Activated T-helper 1 cell treated with anti-CD3 and anti-CD28 coated beads, Interleukin-12 subunit alpha, Interleukin-12 subunit beta, Interleukin-2, Interleukin-4 antibody, amounts not matched to agents 30 ng/mL and 10 ng/mL and 1 ng/mL, durations not matched to agents 14 hours and 24 hours and 36 hours (primary cell): ENCODE measurements at places on chromosomes 4 and X. TPM values are rescaled to one million over a fixed set of nuclear protein-coding genes. Genes with fewer than 3 reads are reported as not detected.

GRCh38 chr4:126419266-126419665, 1104.5 kb downstream of the FAT4 start:
- no peak for DNase-seq

DNA sequence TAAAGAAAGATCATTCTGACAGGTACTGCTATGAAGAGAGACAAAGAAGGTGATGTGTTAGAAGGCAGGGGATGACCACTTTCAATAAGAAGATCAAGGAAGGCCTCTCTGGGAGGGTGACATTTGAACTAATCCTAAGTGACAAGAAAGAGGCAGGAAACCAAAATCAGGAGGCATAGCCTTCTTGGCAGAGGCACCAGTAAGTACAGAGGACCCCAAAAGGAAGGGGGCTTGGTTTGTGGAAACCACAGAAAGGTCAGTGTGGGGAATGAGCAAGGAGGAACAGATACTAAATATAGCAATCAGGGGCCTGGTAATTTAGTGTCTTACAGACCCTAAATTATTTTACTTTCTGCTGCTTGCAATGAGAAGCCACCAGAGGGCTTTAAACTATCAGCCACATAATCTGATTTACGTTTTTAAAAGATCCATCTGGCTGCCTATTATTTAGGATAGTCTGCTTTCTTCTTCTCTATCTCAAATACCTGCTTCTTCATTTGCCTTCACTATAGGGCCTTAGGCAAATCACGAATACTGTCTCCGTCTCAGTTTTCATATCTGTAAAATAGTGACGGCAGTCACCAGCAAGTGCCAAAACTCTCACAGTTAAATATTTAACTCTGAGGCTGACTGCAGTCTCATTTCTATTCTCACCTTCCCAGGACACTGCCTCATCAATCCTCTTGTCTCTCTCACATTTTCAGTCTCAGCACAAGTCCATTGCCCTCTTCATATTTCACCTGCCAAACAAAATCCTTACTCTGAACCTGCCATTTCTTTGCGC, 16.7 kb downstream of the NR3C2 start:
- DNase-seq: no peak

DNA sequence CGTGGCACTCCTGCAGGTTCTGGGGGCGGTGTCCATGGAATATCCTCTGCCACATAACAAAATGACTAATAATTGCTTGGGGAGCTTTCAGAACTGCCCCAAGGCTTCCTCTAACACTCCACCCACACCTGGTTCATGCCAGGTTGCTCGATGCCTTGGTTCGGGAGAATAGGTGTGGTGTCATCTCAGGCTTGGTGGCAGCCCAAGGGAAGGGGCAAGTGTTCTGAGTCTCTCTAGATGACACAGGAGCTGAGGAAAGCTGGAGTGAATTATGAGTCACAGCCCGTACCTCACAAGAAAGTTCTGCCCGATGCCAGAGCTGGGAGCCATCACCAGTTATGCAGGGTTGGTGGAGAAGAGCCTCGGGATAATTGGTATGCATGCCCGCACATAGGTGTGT, 14.7 kb downstream of the FTSJ1 start:
- no peak for DNase-seq

The ERVMER34-1 gene
- 0.05 TPM in 1 of 2 replicates, not detected in the other for total RNA-seq

- DNase-seq: no peak
Observed at GRCh38 chr4:41424522-41424921, 113.4 kb upstream of the LIMCH1 start.

The HMX1 gene
- total RNA-seq: not detected in 2 replicates

DNA sequence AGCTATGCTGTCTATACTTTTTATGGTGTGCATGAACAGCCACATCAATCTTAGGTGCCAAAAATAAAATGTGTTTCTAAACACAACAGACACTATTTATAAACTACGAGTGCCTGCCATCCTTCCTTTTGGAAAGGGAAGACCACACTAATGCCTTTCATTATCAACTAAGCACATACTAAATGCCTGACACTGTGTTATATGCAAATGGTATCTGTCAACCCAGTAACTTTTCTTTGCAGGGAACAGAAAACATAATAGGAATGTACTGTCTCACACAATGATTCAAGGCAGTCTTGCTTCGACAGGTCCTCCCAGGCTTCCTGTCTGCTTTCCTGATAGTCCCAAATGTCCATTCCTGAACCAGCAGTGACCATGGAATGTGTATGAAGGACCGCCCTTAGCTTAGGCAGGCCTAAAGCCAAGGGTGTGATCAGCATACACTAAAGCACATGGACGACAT, 43.8 kb downstream of the ADGRA3 start:
- no peak for DNase-seq

The KIF4A gene
- 18.7 and 19.4 TPM in 2 replicates for total RNA-seq

GRCh38 chrX:15973946-15974345, 119.3 kb upstream of the AP1S2 start:
- no peak for DNase-seq

GRCh38 chr4:141179474-141180373, 41.0 kb upstream of the ZNF330 start:
- DNase-seq: no peak

- DNase-seq: no peak
Observed at GRCh38 chrX:12843061-12843667, 23.7 kb upstream of the TLR7 start.

The AFM gene
- not detected in 2 replicates for total RNA-seq

GRCh38 chr4:57501720-57502119, 391.5 kb upstream of the IGFBP7 start:
- no peak for DNase-seq

DNA sequence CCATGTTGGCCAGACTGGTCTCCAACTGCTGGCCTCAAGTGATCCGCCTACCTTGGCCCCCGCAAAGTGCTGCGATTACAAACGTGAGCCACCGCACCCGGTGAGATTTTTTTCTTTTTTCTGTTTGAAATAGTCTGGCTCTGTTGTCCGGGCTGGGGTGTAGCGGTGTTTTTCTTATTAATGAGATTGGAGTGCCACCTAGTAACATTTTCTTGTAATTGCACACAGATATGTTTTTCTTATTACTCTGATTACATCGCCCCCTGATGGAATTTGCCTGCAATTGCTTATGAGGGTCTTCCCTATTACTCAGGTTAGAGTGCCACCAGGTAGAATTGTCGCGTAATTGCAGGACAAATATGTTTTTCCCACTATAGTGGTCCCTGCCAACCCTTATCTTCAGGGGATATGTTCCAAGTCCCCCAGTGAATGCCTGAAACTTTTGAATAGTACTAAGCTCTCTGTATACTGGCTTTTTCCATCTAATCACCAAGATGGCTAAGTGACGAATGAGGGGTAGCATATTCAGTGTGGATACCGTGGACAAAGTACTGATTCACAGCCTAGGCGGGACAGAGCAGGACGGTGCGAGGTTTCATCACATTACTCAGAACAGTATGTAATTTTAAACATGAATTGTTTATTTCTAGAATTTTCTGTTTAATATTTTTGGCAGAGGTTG, 8.6 kb upstream of the PDHA1 start:
- DNase-seq: peak; percentile 0

GRCh38 chr4:55010550-55010949, 114.8 kb downstream of the KDR start:
- no peak for DNase-seq

The RPL39 gene
- 1,853 and 1,912 TPM in 2 replicates for total RNA-seq

DNA sequence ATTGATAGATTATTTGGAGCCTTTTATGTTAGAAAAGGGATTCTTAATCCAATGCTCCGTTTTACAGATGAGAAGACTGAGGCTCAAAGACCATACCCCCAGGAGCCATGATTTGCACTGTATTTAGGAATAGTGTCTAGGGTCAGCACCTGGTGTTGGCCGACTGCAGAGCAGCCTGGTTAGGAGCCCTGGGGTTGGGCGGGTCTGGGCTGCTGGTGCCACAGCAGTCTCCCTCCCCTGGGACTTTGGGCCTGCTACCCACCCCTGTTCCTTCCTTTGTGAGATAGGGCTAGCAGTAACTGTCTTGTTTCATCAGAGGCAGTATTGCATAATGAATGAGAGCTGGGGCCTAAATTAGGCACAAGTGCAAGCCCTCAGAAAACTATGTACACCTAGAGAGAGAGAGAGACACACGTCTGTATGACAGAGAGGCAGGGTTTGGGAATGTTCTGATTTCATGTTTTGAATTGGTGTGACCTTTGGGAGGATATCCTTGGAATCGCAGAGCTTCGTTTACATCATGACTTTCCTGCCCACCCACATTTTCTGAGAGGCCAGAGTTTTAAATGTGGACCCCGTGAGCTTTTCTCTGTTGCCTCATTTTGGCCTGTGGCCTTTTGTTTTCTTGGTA, 111.7 kb downstream of the PTTG2 start:
- DNase-seq: no peak

DNA sequence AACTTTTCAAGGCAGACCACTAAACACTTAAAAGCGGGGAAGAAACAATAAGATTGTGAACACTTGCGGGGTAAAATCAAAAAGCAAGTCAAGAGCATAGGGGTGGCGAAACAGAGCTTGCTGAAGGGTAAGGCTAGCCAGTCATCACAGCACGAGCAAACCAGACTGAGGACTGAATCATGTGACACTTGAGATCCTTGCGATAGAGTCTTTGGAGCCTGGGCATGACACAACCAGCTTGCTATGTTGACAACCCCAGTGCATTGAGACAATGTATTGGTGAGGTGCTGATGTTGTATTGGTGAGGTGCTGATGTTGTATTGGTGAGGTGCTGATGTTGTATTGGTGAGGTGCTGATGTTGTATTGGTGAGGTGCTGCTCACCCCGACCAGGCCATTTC, 72.3 kb downstream of the SLIT2 start:
- DNase-seq: no peak

GRCh38 chrX:153463031-153463430, 7.3 kb downstream of the HAUS7 start:
- no peak for DNase-seq

GRCh38 chr4:121943941-121944340, 7.9 kb downstream of the TRPC3 start:
- no peak for DNase-seq

- DNase-seq: no peak
Observed at GRCh38 chr4:189525304-189525703, 415.4 kb upstream of the FRG1 start.

GRCh38 chr4:55781812-55782211, 37.8 kb upstream of the EXOC1L start:
- no peak for DNase-seq

DNA sequence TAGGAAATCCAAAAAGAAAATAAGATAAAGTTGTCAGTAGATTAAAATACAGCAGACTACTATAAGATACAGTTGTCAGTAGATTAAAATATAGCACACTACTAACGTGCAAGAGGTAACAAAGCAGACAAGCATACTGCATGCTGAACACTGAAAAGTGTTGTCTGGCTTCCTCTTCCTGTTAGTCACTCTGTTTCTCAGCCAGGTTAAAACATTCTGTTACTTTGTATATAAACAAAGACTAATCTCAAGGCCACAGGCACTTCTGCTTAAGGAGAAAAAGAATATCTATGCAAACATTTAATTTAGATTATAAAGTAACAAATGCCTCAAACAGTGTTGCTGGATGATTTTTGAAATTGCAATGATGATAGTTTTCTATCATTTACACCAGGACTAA, 41.0 kb upstream of the SCD5 start:
- DNase-seq: no peak

The FGFR3 gene
- total RNA-seq: 0.29 and 0.39 TPM in 2 replicates

GRCh38 chr4:147717878-147718277, 14.0 kb upstream of the ARHGAP10 start:
- DNase-seq: no peak

DNA sequence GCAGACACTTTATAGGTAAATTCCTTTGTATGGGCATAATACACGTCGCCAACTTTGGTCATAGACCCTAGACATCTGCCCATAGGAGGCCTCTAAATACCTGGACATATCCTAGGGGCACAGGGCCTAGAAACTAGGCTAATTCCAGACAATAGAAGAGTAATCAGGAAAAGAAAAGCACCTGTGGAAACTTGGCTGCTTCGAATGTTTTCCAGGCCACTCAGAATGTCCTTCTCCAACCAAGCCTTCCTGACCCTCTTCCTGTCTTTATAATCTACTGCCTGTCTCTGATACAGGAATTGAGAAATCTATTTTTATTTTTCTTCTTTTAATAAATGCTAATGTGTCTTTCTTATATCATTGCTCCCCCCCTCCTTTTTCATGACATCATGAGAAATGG, 493.1 kb downstream of the IL15 start:
- DNase-seq: no peak

DNA sequence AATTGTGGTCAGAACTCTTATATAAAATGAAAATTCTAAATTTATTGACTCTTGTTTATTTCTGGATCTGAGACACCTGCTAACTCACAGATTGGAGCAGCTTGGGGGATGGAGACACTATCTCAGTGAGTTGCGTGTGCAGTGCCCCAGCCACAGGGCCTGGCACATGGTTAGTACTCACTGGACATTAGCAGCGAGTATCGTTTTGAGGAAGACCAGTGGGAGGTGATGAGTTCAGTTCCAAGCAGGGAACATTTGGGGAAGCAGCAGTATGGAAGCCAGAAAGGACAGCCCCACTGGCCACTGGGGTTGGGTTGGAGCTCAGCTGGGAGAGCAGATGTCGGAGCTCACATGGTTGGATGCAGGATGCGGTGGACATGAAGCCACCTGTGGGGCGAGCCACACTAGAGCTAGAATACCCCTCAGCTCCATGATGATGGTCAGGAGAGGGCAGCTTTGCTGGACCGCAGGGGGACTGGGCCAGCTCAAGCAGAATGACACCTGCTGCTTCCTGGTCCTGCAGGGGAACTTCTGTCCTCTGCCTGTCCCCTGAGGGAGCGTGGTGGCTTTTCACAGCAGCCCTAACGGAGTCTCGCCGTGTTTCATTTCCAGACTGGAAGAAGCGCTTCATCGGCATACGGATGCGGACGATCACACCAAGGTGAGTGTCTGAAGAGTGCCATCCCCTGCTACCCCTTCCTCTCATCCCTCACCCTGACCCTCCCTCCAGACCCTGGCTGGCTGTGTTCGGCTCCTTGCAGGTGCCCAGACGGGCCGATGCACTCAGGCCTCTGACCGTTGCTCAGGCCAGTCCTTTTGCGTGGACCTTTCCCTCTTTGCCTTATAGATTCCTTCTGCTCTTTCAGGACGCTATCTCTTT, 32.5 kb downstream of the HTRA3 start:
- DNase-seq: no peak

The GPAT3 gene
- 5.7 and 6.6 TPM in 2 replicates for total RNA-seq

The RPS6KA6 gene
- not detected in 2 replicates for total RNA-seq

DNA sequence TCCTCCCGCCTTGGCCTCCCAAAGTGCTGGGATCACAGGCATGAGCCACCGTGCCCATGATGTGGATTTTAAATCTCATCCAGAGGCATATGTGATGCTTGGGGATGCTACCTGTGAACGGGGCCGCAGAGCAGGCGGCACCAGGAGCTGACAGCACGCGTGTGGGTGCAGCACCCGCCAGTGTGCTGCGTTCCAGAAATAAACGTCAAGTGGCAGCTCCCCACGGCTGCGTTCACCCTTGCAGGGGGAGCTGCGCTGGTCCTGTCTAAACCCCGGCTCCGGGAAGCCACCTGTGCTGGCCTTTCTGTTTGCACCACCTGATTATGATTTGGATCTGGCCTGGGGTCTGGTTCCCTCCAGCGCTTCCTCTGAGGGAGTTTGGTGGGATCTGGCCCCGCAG, 77.8 kb downstream of the SORCS2 start:
- no peak for DNase-seq

- no peak for DNase-seq
Observed at GRCh38 chrX:155247497-155247896, 16.8 kb downstream of the RAB39B start.

GRCh38 chr4:98773638-98774037, 115.2 kb upstream of the TSPAN5 start:
- DNase-seq: no peak

- no peak for DNase-seq
Observed at GRCh38 chr4:77178560-77178959, 21.6 kb downstream of the CCNG2 start.

GRCh38 chrX:121457096-121457495, 409.7 kb downstream of the GLUD2 start:
- no peak for DNase-seq

The PF4V1 gene
- not detected in 2 replicates for total RNA-seq

- no peak for DNase-seq
Observed at GRCh38 chr4:17958181-17958580, 63.4 kb downstream of the LCORL start.
